ENCODE measurements at places on chromosomes 5 and 9.

DNA sequence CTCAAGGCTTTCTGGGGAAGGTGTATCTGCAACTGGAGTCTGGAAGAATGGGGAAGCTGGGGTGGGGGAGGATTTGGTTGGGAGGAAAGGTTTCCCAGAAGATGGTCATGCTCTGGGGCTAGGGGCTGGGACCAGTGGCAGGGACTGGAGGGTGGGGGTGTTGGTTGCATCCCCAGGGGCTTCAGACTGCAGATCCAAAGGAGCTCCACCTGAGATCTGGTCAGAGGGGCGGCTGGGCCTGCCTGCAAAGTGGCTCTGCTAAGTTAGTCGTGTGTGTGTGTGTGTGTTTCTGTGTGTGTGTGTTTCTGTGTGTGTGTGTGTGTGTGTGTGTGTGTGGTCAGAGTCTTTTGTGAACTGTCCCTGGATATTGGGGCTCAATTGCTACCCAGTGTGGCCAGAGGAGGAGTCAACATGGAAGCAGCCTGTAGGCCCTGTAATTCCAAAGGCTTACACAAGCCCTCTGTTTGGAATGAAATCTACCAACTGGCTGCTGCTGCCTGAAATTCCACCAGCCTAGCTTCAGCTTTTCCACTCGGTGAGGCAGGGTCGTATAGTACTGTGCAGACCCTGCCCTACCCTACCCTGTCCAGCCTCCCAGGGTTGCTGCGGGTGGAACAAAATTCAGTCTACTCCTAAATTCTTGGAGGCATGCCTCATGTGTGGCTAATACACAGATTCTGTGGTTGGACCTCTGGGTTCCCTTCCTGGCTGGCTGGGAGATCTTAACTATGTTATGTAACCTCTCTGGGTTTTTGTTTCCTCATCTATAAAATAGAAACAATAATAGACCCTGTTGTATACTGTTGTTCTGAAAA is 12.5 kb upstream of the SYNPO start:
- DNase-seq: no peak

DNA sequence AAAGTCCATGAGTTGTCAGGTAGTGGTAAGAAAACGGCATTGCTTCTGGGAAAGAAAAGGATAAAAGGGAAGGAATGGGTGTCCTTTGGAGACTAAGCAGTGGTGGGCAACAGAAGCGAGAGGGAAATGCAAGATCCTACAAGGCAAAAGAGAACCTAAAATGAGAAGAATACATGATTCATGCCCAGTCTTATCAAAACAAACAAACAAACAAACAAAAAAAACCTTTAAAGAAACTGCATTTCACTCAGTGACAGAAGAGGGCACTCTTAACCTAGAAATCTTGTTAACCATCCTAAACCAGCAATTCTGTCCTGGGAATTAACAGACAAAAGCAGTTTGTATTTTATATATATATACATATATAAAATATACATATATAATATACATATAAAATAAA is 88.5 kb downstream of the SUSD1 start:
- no peak for DNase-seq

DNA sequence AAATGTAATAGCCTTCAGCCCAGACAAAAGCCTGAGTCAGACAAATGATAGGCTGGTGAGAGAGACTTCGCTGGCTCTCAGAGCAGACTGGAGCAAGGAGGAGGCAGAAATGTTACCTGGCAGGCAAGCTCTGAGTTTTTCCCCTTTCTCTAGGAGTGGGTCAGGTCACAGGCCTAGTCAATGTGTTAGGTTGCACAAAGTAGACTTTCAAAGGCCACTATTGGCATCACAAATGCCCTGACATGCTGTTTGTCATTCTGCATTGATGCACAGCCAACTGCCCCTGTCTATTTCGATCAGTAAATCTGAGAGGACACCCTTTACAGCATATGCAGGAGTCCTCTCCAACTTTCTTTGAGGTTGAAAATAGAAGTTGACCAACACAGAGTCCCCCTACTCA is 15.5 kb upstream of the C1QTNF3 start:
- no peak for DNase-seq

- DNase-seq: no peak
Observed at GRCh38 chr9:95311961-95312360, 5.5 kb downstream of the FANCC start.

Data from large intestine (tissue), 12 donors.